ENCODE measurements at places on chromosomes 1 and 21.

DNA sequence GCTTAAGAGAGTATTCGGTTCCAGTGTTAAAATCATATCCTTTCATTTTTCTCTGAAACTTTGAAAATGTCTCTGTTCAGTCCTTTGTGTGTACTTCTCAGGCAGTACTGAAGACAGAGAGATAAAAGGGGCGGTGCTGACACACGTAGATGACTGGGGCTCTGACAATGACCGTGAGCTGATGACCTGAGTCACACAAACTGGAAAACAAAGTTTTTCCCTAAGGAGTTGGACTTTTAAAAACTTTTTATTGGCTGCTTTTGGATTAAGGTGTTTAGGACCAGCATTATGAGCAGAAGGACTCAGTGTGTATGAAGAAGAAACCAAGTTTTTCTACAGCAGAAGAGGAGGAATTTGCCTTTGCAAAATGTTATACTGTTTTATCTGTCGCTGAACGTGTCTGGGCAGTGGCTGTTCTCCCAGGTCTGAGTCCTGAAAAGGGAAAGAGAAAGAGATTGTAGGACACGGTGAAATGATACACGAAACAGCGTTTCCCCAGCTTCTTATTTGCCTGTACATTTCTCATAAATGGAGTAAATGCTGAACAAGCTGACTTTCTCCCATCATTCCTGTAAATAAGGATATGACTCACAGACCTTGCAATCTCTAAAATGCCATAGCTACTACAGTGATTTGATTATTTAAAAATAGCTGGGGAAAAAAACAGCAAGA, 51.5 kb downstream of the MAP3K7CL start:
- DNase-seq, result peak; percentile 79

DNA sequence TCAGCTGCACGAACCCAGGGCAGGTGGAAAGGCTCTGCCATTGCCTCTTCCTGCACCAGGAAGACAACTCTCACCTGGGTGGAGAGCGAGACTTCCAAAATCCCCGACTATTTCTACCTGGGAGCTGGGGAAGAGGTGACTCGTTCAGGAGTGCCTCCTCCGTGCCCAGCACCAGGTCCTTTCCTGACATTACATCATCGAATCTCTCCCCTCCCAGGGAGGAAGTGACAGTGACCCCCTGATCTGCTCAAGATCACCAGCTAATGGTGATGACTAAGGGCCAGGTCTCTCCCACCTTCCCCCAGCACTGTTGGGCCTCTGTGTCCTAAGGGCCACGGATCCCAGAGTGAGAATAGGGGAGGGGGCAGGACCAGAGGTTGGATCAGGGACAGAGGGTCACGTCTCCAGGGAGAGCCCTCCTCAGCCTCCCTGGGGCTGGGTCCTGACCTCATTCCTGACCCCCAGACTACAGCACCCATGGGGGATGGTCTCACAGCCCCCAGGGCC, 6.8 kb downstream of the MEGF6 start:
- DNase-seq, result no peak

- DNase-seq, result no peak
These were observed 9.0 kb downstream of the IFNAR2 start for GRCh38 chr21:33238565-33239255.

DNA sequence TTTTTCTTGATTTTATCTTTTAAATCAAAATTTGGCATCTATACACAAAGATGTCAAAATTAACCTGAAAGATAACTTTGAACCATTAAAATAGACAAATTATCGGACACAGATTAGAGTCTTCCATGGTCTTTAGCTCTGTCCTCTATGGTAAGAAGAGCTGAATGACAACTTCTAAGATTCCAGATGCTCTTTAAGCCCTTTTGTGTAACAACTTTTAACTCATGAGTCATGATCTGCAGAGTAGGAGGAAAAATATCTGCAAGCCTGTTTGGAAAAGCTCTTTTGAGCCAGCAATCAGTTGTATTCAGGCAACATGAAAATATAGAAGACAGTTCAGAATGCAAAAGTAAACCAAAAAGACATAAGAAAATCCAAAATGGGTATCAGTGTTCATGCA, 37.8 kb downstream of the TTC13 start:
- no peak for DNase-seq

GRCh38 chr1:14987829-14988603, 165.5 kb upstream of the TMEM51 start:
- no peak for DNase-seq

DNA sequence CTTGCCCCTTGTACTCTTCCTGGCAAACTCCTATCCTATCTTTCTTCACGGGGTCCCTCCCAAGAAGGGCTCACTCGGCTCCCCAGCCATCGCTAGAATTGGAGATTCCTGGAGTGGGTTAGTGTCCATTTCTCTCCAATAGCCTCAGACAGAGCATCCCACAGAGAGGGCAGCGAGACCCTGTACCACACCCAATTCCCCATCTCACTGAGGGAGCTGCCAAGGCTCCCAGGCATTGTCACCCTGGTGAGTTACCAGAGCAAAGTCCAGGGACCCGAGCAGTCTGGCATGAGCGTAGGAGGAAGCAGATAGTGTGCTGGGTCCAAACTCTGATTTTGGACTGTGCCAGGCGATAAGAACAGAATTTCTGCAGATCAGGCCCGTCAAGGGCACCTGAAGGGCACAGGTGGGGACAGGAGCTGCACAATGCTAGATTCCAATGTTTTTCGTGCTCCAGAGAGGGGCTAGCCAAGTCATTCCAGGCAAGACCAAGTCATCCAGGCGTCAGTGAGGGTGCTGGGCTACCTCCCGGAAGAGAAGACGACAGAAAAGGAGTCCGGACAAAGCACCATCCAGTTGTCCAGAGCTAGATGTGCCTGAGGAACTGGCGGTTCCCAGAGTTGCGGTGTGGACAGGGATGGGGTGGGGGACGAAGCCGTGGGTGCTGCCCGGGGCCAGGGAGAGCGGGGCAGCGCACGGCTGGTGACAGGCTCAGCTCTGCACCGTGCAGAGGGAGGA, 15.3 kb downstream of the AKR7A3 start:
- no peak for DNase-seq

GRCh38 chr1:56957931-56958330, 7.9 kb downstream of the C8B start:
- no peak for DNase-seq

GRCh38 chr1:21537932-21538630, 28.9 kb downstream of the ALPL start:
- DNase-seq, result no peak

DNA sequence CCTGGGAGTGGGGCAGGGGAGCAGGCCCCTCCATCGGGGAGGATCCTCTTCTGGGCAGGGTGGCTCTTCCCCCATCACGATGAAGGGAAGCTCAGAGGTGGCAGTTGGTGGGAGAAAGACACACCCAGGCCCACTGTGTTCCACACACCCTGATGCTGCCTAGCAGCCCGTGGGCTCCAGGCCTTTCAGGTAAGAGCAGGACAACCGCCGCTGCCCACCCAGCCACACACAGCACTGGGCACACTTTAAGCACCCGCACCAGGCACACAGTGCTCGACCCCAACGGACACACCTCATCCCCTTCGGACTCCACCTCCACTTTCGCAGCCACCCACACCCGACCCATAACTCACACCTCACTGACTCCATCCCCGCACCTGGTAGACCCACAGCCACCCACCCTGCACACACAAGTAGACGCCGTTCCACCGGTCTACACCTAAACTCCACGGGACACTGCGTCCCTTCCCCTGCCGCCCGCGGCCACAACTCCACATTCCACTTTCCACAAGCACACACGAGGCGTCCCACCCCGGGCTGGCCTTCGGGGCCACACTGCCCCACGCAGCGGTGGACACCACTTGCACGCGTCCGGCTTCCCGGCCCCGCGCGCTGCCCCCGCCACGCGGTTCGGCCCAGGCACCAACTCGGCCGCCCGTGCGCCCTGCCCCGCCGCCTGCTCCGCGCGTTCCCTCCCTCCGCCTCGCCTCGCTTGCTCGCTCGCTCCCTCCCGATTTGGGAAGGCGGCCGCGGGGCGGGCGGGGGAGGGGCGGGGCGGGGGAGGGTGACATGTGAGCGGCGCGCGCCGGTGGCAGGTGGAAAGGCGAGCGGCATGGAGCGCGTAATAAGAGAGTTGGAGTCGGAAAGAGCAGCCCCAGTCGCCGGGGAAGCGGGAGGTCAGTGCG, at the start of gene KCNQ4:
TSS of gene KCNQ4 (plus strand) at position 787 of the 905 bp plus-strand sequence. CDS start 307 bp downstream, outside the sequence.
- DNase-seq, result no peak

- DNase-seq, result no peak
These were observed 221.9 kb upstream of the SAMSN1 start for GRCh38 chr21:14768042-14768441.

GRCh38 chr21:26587736-26588201, 14.7 kb upstream of the CYYR1 start:
- DNase-seq, result no peak

DNA sequence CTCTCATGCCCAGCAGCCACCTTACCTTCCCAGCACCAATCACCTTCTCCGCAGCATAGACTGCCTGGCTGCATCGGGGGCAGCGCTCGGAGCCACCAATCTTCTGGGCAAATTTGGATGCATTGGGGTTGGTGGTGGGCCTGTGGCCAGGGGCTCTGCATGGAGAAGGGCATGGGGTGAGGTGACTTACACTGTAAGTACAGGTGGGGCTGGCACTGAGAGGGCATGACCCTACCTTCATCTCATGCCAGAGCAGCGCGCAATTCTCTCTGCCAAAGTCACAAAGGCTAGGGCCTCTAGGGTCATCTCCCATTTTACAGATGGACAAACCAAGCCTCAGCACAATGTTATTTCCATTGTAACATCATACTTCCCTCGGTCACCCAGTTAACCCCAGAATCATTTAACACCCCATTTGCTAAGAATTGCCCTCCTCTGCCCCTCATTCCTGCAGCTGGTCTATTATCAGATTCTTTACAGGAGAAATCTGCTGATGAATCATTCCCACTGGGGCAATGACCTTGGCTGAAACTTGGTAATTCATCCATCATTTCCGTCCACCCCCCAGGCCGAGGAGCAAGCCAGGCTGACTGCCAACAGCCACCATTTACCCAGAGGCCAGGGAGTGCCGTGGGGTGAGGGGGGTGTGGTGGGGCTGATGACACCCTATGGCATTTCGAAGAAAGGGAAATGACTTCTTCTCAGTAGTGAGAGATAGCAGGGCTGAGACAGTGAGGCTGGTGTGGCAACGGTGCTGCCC, 17.9 kb downstream of the CSRP1 start:
- peak; percentile 89 for DNase-seq

- DNase-seq, result no peak
These were observed 8.3 kb downstream of the NHLH2 start for GRCh38 chr1:115832651-115833050.

DNA sequence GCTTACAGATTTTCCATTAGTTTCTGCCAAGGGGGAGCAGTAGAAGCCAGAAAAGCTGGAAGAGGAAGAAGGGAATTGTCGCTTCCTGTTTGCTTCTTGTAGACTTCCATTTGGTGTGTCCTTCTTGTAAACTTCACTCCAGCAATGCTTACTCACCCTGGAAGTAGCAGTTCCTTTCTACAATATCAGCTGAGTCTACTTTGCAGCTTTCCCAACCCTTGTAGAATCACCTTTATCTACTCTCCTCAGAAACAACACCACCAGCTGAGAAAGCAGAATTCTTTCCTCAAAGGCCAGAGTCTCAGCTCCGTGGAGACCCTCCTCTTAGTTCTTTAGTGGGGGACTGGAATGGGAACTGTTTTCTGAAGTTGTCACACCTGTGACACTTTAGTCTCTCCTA, 1136.7 kb upstream of the TMPRSS15 start:
- no peak for DNase-seq

- DNase-seq, result no peak
These were observed 135.5 kb downstream of the RERE start for GRCh38 chr1:8681911-8682310.

- no peak for DNase-seq
These were observed 11.2 kb upstream of the CYP2J2 start for GRCh38 chr1:59937636-59938210.

DNA sequence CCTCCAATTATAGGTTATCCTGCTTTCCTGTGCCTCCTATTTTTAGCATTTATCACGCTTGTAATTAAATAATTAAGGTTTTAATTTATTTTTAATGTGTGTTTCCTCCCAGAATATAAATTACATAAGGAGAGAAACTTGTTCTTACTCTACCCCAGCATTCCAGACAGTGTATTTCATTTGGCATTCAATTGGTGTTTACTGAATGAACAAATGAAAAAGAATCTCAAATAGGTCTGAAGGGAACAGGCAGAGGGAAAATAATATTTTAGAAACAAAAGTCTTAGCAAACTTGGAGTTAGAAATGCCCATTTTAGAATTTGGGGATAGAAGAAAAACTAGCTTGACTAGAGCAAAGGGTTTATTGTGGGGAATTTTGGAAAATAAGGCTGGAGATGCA, 9.9 kb upstream of the RSRP1 start:
- DNase-seq, result no peak

- no peak for DNase-seq
These were observed 293.4 kb downstream of the HMCN1 start for GRCh38 chr1:186027621-186028020.

DNA sequence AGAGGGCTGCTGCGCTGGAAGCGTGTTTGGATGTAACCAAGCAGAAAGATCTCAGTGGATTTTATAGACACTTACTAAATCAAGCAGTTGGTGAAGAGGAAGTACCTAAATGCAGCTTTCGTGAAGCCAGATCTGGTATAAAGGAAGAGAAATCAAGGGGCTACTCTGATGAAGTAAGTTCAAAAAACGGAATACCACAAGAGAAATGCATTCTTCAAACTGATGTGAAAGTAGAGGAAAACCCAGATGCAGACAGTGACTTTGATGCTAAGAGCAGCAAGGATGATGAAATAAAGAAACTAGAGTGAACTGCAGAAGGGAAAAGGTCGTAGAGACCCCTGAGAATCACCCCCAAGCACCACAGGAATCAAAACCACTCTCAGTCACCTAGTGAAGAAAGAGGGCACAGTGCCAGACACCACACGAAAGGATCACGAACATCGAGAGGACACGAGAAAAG, 40.8 kb upstream of the NEXN start:
- DNase-seq, result no peak

DNA sequence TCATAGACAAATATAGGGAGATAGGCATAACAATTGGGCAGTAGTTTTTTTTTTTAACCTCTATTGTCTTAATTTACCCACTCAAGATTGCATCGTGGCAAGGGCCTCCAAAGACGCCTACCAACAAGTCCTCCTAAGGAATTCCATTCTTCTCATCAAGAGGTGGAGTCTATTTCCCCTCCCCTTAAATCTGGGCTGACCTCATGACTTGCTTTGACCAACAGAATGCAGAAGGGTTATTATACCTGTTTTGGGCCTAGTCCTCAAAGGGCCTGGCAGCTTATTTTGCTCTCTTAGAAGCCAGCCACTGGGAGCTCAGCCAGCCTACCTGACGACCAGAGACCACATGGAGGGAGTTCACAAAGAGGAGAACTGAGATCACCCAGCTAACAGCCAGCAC, 92.3 kb downstream of the COQ8A start:
- DNase-seq, result no peak
